ENCODE measurements at places on chromosomes 2 and 18.

- no peak for DNase-seq
Measured at GRCh38 chr2:207935991-207936370, 89.3 kb downstream of the PLEKHM3 start.

DNA sequence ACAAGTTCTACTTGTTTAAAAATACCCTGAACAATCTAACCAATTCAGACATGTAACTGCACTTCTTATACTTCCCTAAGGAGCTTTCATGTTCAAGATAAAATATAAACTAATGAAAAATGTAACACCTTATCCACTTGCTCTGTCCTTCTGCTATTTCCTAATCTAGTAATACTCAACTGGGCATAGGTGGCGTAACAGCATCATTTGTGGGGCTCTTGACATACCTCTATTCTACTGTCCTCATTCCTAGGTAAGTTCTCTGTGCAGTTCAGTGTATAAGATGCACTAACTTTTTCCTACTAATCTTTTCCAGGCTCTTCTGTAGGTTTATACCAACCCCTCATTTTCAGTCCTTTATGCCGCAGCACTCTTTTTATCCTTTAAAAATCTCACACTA is 36.7 kb downstream of the PRKD3 start:
- peak; percentile 15 for DNase-seq

DNA sequence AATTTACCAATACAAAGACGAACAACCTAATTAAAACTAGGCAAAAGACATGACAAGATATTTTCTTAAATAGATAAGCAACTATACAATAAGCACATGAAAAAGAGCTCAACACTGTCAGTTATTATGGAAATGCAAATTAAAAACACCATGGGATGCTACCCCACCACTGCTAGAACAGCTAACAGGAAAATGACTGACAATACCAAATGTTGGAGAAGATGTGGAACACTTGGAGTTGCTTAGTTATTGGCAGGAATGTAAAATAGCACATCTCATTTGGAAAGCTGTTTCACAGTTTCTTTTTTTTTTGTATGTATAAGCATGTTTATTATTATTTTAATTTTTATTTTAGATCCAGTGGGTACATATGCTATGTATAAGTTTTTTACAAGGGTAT is 84.4 kb downstream of the CYRIA start:
- DNase-seq: peak; percentile 41

DNA sequence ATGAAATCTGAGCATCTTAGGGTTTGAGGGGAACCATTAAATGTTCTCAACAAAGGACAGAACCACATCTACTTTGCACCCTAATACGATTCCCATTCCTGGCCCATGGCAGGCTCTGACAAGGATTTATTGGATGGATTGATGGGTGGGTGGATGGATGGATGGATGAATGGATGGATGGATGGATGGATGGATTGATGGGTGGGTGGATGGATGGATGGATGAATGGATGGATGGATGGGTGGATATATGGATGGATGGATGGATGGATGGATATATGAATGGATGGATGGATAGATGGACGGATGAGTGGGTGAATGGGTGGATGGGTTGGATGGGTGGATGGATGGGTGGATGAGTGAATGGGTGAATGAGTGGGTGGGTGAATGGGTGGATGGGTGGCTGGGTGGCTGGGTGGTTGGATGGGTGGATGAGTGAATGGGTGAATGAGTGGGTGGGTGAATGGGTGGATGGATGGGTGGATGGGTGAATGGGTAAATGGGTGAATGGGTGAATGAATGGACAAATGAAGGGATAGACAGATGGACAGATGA is 29.6 kb upstream of the MLPH start:
- no peak for DNase-seq

DNA sequence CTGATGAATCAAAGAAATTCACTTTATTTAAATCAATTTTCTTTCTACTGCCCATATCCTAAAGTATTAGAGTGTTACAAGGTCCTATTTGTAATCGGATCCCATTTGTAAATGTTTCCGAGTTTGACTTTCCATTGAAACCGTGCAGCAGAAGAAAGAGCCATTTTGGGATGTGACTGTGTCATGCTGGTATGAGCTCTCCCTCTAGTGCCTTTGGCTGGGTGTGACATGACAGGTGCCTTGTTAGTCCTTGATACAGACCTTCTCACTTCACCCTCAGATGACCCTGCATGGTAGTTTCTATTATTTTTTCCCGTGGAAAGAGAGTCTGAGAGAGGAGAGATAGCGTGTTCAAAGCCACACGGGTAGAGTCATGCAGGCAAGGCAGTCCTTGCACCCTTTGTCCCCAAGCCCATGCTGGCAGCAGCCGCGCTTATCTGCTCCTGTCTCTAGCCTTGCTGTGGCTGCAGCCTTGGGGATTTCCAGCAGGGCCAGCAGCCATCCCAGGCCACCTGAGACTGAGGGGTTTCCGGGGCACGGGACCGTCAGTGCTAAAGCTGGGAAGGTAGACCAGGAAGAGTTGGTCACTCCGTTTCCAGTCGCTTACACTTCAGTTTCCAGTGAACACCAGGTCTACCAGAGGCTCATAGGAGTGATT is 21.4 kb downstream of the CHMP1B start:
- DNase-seq: peak; percentile 87

DNA sequence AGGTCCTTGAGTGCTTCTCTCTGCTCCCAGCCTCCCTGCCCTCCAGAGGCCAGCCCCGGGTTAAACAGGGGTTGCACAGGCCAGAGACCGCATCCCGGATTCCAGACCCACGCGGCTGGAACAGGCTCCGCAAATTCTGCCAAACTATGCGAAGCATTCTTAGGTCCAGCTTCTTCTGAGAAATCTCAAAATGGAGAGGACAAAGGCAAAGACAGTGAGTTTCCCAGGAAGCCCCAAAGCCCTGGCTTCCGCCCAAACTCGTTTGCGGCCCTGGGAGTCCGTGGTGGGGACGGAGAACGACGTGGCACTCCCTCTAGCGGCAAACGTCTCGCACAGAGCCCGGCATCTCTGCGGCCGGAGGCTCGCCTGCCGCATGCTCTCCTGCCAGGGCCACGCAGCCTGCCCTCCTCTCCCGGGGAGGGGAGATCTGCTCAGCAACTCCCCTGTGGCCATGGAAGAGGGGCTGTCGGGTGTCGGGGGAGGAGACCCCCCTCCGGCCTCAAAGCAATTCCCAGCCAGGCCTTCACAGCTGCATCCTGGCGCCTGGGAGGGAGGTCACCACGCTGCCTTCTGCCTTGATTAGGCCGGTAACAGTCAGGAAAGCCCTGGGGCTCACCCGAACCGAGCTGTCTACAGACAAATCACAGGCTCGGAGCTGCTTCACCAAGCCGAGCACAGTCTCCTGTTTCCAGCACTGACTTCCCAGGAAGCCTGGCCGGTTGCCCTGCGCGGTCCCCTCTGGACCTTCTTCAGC is 33.4 kb upstream of the KLHL29 start:
- DNase-seq: peak; percentile 78

- no peak for DNase-seq
Measured at GRCh38 chr18:80238651-80239260, 8.6 kb downstream of the PARD6G start.

GRCh38 chr18:39938676-39939608 is 2016.1 kb upstream of the PIK3C3 start:
- DNase-seq: no peak

DNA sequence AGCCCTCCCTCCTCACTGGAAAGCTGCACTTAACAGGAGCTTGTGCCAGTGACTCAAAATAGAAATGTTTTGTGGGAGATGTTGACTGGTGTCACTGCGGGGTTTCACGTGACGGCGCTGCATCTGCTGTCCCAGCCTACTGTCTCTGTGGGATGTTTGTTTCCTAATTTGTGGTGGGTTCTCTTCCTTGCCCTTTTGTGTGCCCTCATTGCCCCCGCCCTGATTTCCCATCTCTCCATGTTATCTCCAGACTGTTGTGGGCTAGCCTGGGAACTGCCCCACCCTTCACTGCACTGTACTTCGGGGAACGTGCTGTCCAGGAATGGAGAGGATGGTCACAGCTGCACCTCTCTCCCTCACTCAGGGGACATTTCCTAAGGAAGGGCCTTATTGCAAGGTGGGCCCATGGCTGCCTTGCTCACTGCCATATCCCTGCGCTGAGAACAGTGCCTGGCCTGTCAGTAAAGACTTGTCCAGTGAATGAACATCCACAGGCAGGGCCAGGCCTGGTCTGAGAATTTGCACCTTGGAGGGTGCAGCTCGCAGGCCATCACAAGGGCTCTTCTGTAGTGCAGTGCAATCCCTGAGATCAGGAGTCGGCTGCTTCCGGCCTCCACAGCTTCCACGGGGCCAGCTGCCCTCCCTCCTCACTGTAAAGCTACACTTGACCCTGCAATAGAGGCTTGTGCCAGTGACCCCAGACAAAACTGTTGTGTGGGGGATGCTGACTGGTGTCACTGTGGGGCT is 18.1 kb downstream of the ZAP70 start:
- DNase-seq: peak; percentile 44
